ENCODE measurements at places on chromosomes 5 and 9. TPM values are rescaled to one million over a fixed set of nuclear protein-coding genes. Genes with fewer than 3 reads are reported as not detected.
A peak's percentile ranks its signal among the peaks of the same experiment; 100 is the strongest.

Gene IL33
- total RNA-seq: not detected

Gene BTNL8
- total RNA-seq: not detected

GRCh38 chr5:126869005-126869451 lies 92.1 kb downstream of the LMNB1 start:
- peak overlapping the region; percentile 27 for H3K27ac ChIP-seq
- H3K4me1 ChIP-seq: peaks cover 23% of the 10 kb centered on the region
- no peak for DNase-seq
- H3K27me3 ChIP-seq: no peaks in the 10 kb centered on the region
- H3K4me3 ChIP-seq: peak overlapping the region; percentile 61

GRCh38 chr5:1414311-1415058 lies 30.8 kb downstream of the SLC6A3 start:
- DNase-seq: no peak
- no peaks in the 10 kb centered on the region for H3K36me3 ChIP-seq
- no peaks in the 10 kb centered on the region for H3K4me1 ChIP-seq
- no peak overlapping the region for H3K27ac ChIP-seq
- H3K27me3 ChIP-seq: peaks cover 12% of the 10 kb centered on the region

- H3K27me3 ChIP-seq: peaks cover 5% of the 10 kb centered on the region
- no peak overlapping the region for H3K27ac ChIP-seq
- DNase-seq: peak; percentile 8
- no peak overlapping the region for H3K4me3 ChIP-seq
- no peaks in the 10 kb centered on the region for H3K36me3 ChIP-seq
- no peaks in the 10 kb centered on the region for H3K4me1 ChIP-seq
Observed at GRCh38 chr5:13866792-13867191, 77.7 kb downstream of the DNAH5 start.

GRCh38 chr9:133286523-133286922 lies 11.5 kb upstream of the ABO start:
- H3K4me3 ChIP-seq: no peak overlapping the region
- H3K27me3 ChIP-seq: peaks cover 10% of the 10 kb centered on the region
- H3K36me3 ChIP-seq: peaks cover 15% of the 10 kb centered on the region
- DNase-seq: no peak

DNA sequence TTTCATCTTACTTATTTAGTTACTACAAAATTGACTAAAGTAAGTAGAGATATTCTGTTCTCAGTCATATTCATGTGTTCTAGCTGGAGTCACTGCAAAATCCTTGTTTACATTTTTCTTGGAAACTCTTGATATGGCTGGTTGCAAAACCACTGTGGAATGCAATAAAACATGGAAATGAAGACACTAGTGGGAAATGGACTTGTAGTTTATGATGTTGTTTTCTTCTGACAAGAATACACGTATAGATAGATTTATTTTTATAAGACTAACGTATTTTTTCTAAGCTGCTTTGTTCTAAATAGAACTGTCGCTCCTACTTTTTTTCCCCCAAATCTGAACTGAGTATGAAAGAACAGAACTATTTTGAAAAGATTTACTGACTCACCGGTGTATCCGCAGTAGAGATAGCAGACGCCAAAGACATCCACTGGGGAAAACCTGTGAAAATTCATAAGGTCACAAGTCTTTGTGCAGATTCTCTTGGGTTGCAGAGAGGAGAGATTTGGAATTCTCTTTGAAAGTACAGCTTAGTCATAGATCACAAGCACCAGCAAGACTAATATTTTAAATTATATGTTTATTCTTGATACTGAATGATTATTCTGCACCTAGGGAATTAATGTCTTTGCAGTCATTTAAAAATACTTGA lies 119.6 kb upstream of the TAF11L2 start:
- peak; percentile 57 for DNase-seq
- peaks cover 5% of the 10 kb centered on the region for H3K27me3 ChIP-seq
- H3K4me3 ChIP-seq: peak overlapping the region; percentile 44
- peaks cover 68% of the 10 kb centered on the region for H3K4me1 ChIP-seq

GRCh38 chr5:135046661-135047346 lies 12.8 kb upstream of the PITX1 start:
- no peak overlapping the region for H3K4me3 ChIP-seq
- no peaks in the 10 kb centered on the region for H3K4me1 ChIP-seq
- H3K27me3 ChIP-seq: peaks cover 25% of the 10 kb centered on the region
- DNase-seq: no peak

- peaks cover 37% of the 10 kb centered on the region for H3K4me1 ChIP-seq
- no peak for DNase-seq
- H3K27me3 ChIP-seq: no peaks in the 10 kb centered on the region
- no peak overlapping the region for H3K4me3 ChIP-seq
- no peaks in the 10 kb centered on the region for H3K36me3 ChIP-seq
Observed at GRCh38 chr9:81566074-81566698, 123.2 kb downstream of the TLE1 start.

Measured in HFFc6 (cell line).